Ovary (tissue), 10 donors: ENCODE measurements at places on chromosomes 16 and 17. TPM values are rescaled to one million over a fixed set of nuclear protein-coding genes. Genes with fewer than 3 reads are reported as not detected.

C17orf67 gene
- total RNA-seq: 4.2 TPM

ETV4 gene
- 1.3 TPM for total RNA-seq

VAT1L gene
- 0.23 TPM for total RNA-seq

MYH8 gene
- not detected for total RNA-seq

HAGHL gene
- total RNA-seq: 3.6 TPM

- no peak for DNase-seq
- H3K36me3 ChIP-seq: no peaks in the 10 kb centered on the region
- no peak overlapping the region for H3K4me3 ChIP-seq
- H3K27me3 ChIP-seq: no peaks in the 10 kb centered on the region
Observed at GRCh38 chr17:4579678-4580077, 4.7 kb upstream of the SMTNL2 start.

DNA sequence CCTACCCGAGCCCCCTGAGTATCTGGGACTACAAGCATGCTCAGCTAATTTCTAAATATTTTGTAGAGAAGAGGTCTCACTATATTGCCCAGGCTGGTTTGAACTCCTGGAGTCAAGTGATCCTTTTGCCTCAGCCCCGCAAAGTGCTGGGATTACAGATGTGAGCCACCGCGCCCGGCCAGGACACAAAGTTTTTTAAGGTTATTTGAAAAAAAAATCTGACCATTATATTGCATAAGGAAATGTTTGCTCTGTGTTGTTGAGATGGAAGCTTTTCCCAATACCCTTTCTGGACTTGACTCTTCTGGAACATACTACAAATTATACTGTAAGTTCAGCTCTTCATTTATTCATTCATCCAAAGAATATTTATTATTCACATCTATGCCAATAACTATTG lies 133.3 kb upstream of the TMEM97 start:
- H3K36me3 ChIP-seq: no peaks in the 10 kb centered on the region
- no peak overlapping the region for H3K27ac ChIP-seq
- H3K4me3 ChIP-seq: no peak overlapping the region
- H3K4me1 ChIP-seq: no peaks in the 10 kb centered on the region

GRCh38 chr17:73175962-73176565 lies 11.3 kb downstream of the SSTR2 start:
- H3K27me3 ChIP-seq: no peaks in the 10 kb centered on the region
- DNase-seq: no peak
- no peak overlapping the region for H3K27ac ChIP-seq

- no peak for DNase-seq
- no peaks in the 10 kb centered on the region for H3K27me3 ChIP-seq
- H3K36me3 ChIP-seq: no peaks in the 10 kb centered on the region
- peaks cover 3% of the 10 kb centered on the region for H3K4me1 ChIP-seq
Observed at GRCh38 chr17:45575126-45575885, 84.8 kb upstream of the PLEKHM1 start.

DNA sequence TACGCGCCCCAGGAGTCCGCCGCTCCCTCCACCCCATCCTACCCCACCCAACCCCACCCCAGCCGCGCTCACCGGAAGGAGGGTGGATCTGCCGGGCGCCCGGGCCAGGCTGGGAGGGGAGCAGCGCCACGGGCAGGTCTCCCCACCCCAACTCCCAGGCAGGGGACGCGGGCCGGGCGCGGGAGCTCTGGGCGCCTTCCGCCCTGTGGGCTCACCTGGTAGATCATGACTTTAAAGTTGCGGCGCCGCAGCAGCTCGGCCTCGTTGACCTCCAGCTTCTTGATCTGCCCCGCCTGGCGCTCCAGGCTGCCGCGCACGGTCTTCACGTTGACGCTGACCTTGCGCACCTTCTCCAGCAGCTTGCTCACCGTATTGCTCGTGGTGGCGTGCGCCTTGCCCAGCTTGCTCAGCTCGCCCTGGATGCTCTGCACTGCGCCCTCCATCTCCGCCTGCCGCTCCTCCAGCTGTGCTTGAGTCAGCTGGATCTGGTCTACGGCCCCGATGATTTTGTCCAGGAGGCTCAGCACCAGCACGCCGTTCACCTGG lies 571 bp downstream of the CAVIN1 start:
- peak overlapping the region; percentile 96 for H3K4me3 ChIP-seq
- H3K27ac ChIP-seq: peak overlapping the region; percentile 54
- H3K27me3 ChIP-seq: no peaks in the 10 kb centered on the region
- H3K4me1 ChIP-seq: peaks cover 5% of the 10 kb centered on the region

GRCh38 chr17:58375256-58375655 lies 23.3 kb upstream of the SUPT4H1 start:
- H3K4me1 ChIP-seq: no peaks in the 10 kb centered on the region
- DNase-seq: no peak
- H3K27ac ChIP-seq: no peak overlapping the region
- no peaks in the 10 kb centered on the region for H3K36me3 ChIP-seq
- no peaks in the 10 kb centered on the region for H3K27me3 ChIP-seq

DNA sequence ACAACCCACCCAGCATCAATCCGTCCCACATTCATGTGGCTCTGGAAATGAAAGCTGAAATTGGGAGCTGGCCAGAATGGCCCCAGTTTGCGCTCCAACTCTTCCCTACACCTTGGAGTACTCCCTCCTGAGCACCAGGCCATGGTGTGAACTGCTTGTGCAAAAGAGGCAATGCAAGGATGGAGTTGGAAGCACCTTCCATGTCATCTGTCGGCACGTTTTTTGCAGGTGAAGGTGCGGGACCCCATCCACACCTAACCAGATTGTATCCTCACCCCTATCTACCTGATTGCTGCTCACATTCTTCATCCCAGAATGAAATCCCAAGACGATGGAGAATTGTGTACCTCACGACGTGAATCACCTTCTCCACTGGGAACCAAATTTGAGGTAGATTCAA lies 136.6 kb upstream of the WSB1 start:
- no peaks in the 10 kb centered on the region for H3K4me1 ChIP-seq
- H3K4me3 ChIP-seq: no peak overlapping the region
- no peak overlapping the region for H3K27ac ChIP-seq
- no peak for DNase-seq

- no peaks in the 10 kb centered on the region for H3K4me1 ChIP-seq
- no peaks in the 10 kb centered on the region for H3K36me3 ChIP-seq
- H3K27me3 ChIP-seq: no peaks in the 10 kb centered on the region
- no peak overlapping the region for H3K4me3 ChIP-seq
Observed at GRCh38 chr16:71472051-71472450, 10.0 kb upstream of the ZNF23 start.

GRCh38 chr17:21249920-21250703 lies 3.1 kb downstream of the NATD1 start:
- H3K4me1 ChIP-seq: peaks cover 6% of the 10 kb centered on the region
- no peak for DNase-seq
- no peak overlapping the region for H3K4me3 ChIP-seq
- H3K36me3 ChIP-seq: no peaks in the 10 kb centered on the region
- no peak overlapping the region for H3K27ac ChIP-seq
- H3K27me3 ChIP-seq: no peaks in the 10 kb centered on the region

DNA sequence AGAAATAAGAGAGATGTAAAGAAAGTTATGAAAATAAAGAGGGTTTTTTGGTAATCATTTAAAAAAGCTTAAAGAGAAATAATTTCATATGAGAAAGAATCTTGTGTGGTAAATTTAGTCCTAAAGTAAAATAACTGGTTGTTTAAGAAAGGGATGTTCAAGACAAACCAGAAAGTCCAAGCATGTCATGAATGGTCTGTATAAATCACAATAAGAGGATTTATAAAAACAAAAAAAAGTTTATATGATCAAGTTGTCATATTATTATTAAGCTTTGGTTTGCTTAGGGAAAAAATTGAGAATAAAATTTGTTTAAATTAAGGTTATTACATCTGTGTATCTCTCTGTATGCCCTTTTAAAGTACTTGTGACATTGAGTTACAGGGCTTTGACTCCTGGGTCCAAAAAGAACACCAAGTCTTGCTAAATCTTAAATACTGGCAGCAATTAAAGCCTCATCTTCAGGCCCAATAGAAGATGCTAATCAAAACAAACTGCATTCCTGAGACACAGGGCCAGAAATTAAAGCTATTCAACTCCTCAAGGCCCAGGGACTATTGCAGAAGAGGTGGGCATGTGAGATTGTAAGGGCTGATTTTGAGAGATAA lies 15.6 kb upstream of the TRIM25 start:
- no peaks in the 10 kb centered on the region for H3K27me3 ChIP-seq
- no peaks in the 10 kb centered on the region for H3K36me3 ChIP-seq
- no peak overlapping the region for H3K4me3 ChIP-seq
- no peak for DNase-seq
- no peak overlapping the region for H3K27ac ChIP-seq
